CD4-positive, alpha-beta T cell (primary cell): ENCODE measurements at places on chromosomes 3 and 15.

DNA sequence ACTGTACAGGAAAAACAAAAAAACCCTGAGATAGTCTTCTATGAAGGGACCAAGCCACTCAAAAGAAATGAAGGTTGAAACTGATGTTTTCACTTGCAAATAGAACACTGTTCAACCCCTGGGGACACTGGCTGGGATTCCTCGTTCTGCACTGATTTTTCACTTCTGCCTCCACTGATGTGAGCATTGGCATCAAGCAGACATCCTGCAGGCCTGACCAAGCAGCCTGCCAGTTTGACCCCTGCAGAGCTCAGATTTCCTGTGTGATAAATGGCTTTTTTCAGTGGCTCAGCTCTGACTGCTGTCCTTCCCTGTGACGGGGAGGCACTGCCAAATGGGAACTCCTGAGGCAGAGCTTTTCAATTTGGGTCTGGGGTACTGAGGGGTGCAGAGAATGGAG is 50.0 kb downstream of the RASGRP1 start:
- no peak for DNase-seq

GRCh38 chr15:64699751-64700388 is 75.5 kb downstream of the RBPMS2 start:
- no peak for DNase-seq

GRCh38 chr15:82851981-82852511 is 42.6 kb downstream of the WHAMM start:
- DNase-seq: no peak

GRCh38 chr3:128217702-128218547 is 64.6 kb downstream of the EEFSEC start:
- no peak for DNase-seq

DNA sequence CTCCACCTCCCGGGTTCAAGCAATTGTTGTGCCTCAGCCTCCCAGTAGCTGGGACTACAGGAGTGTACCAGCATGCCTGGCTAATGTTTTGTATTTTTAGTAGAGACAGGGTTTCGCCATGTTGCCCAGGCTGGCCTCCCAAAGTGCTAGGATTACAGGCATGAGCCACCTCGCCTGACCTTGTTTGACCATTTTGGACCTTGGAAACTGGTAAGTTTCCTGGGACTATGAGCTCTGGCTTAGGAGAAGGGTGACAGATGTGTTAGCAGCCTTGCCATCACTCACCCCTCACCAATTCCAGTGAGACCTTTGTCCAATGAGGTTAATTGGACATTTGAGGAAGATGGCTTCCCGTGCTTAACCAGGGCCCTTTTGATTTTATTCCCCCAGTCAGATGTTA is 19.9 kb downstream of the DNASE1L3 start:
- no peak for DNase-seq

- no peak for DNase-seq
These were observed 12.0 kb downstream of the CD86 start for GRCh38 chr3:122067214-122067550.

GRCh38 chr3:86104154-86104553 is 886.8 kb downstream of the VGLL3 start:
- DNase-seq: no peak

GRCh38 chr3:111072031-111072921 is 660 bp downstream of the NECTIN3 start:
- DNase-seq: peak; percentile 19

DNA sequence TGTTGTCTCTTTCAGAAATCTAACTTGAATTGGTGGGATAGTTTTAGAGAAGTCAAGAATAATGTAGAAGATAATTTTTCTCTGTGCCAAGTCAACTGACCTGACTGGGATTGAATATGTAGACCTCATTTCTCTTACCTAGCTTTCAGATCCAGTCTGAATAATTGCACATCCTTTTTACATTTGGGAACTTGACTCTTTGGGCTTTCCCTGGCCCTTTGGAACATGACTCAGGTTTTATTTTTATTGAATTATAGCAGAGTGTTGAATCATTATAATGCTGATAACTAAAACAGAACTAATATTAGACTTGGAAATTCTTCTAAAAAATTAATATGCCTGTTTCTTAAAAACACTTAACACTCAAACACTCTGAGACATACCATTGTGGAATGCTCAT is 76.5 kb downstream of the PFN2 start:
- no peak for DNase-seq

DNA sequence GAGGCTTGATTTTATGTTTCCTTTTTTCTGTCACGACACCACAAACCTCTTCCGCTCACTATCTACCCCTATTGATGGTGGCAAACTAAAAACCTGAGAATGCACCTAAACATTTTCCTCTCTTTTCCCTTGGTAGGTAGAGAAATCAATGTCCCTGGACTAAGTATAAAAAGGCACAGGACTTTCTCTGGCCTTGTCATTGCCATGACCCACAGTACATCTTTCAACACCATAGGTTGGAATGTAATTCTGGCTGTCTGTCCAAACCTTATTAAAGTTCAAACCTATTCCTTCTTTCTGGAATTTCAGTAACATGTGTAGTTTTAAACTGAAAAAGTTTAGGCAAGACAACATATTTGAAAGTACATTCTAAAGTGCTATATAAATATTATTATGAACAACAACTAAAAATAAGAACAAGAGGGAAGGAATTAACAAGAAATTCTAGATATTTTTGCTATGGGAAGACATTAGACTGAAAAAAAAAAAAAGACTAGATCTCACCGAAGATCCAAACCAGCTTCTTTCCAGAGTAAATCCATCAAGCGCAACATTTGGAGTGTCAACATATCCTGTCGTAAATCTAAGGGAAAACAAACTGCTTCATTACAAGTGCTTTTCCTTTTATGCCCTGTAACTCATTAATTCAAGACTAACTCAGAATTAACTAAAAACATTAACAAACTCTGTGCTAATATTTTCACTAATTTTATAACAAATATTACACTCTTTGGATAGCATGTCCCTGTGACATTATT is 73.1 kb downstream of the FAIM start:
- no peak for DNase-seq

DNA sequence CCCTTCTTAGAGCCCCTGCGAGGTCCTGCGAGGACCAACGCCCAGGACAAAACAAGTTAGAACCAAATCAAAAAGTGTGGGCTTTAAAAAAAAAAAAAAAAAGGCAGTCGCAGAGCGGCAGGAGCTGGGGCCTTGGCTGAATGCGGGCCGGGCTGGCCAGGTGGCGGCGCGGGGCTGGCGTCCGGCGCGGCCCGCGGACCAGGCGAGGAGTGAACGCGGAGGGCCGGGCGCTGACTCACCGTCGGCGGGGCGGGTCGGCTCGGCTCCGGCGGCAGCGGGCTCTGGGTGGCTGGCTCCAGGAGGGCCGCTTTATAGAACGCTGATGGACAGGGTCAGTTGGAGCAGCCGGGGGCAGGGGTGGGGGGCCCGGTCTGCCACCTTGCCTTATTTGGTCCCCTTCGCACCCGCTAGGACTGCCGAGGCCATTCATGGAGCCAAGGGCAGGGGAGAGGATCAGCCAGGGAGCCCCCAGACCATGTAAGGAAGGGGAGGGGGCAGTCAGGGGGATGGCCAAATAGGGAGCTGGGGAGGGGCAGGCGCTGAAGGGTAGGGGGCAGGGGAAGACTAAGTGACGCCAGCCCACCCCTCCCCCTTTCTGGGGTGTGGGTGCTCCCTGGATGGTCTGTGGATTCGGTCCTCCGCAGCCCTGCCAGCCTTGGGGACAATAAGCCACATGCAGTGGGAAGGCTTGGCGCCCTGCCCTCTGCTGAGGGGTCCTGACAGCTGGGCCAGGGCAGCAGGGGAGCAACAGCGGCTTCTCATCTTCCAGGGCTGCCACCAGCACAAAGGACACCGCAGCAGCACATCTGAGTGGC is at the start of gene ACTC1:
ACTC1 (minus strand) TSS at position 283 of the 815 bp plus-strand sequence. CDS start 741 bp downstream, outside the sequence.
- DNase-seq: no peak

GRCh38 chr3:151113343-151113742 is 27.9 kb downstream of the MED12L start:
- DNase-seq: no peak

- no peak for DNase-seq
These were observed 267.3 kb upstream of the TBL1XR1 start for GRCh38 chr3:177464392-177465256.

DNA sequence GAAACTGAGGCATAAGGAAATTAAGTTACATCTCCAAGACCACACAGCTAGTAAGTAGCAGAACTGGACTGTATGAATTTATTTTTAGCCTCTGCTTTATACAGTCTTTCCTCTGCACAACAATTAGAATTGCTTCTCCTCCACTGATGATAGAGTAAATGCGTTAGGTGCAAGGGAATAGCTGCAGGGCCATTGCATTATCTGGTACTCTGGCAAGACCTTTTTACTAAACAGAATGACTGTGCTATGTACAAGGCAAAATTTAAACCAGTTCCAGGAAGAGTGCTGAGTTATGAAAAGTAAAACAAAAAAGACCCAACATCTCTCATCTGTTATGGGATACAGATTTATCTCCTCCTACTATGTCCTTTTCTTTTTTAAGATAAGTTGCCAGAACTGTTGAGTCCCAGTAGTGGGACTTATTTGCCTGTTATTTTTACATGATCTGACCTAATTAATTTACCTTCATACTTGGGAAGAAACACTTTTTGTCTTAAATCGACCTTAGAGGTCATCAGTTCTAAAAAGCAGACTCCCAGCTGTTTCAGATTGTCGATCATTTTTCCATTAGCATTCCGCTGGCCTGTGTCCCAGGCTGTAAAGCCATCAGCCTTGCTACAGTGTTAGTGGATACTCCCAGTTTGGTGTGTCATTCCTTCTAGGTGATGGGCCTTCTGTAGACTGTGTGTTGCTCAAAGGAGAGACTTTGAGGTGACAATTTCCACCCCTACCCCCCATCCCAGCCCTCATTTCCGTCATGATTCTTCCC is 147.5 kb upstream of the NUDT16 start:
- no peak for DNase-seq

DNA sequence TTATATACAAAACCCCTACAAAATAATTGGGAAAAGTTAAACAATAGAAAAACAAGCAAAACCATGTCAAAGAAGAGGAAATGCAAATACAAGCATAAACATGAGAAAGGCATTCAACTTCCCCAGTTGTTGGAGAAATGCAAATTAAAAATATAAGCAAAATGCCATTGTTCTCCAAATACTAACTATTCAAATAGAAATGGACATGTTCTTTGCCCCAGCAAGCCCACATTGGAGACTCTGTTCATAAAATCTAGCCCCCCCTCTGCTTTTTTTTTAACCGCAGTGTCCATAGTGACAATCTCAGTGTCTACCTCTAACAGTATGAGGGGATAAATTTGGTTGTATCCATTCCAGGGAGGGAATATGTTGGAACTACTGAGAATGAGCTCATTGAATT is 59.7 kb upstream of the LCTL start:
- DNase-seq: no peak

- DNase-seq: no peak
These were observed 27.2 kb downstream of the PTX3 start for GRCh38 chr3:157463816-157464215.

GRCh38 chr3:169245631-169246030 is 417.9 kb downstream of the MECOM start:
- DNase-seq: no peak

DNA sequence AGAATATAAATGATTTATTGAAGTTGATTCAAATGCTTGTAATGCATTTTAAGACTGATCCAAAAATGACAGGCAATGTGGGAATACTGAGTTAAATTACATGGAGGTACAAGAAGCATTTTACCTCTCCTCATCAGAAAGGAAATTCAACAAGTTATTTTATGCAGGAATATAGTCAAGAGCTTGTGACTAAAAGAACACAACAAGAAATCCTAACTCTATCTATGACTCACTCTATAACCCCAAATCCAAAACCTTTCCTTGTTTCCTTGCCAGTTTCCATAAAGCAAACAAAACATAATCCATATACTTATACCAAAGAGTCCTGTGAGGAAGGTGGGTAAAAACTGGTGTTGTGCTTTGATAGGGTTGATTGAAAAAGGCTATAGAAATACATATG is 30.8 kb downstream of the SIN3A start:
- DNase-seq: no peak

DNA sequence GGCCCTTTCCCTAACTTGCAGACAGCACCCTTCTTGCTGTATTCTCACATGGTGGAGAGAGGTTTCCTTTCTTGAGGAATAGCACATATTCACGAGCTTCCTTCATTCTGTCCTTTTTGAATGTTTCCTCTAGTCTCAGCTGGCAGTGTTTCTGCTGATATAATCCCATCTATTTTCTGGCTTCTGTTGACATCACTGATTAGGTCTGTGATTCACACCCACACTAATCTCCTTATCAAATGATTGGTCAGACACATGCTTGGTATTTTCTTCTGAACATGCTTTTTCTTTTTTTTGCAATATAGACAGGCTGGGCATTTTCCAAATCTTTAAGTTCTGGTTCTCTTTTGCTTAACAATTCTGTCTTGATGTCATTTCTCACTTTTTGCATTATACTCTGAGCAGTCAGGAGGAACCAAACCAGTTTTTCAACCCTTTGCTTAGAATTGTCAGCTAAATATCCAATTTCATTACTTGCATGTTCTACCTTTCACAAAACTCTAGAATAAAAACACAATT is 65.4 kb downstream of the OXSM start:
- DNase-seq: no peak

DNA sequence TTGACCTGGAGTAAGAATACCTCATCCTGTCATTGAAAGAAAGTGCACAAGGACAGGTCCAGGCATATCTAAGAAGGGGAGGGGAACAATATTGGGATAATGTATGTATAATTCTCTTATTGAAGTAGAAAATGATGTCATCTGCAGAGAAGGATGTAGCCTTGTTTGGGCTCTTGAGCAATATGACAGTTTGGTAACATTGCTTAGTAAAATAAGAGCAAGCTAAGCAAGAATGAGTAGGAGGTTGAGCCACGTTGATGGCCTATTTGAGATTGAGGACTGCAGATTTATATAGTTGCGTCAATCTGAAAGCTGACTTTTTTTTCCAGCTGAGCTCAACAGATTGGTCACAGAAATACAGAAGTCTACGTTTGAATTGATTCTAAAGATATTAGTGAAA is 145.2 kb downstream of the FILIP1L start:
- DNase-seq: no peak

DNA sequence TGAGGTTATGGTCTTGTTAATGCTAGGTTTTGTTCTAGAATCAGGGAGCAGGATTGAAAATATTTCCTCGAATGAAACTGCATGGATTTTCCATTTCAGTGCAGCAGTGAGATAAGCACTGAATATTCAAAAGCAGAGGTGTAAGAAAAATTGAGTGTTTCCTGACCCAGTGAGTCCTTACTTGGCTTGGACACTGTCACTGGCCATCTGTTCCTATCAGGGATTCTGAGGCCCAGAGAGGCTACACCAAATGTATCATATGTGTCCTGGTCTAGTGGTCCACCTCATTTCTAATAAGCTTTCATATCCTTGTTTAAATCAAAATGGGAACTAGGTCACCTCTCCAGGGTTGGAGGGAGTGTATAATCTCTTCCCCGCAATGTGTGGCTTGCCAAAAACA is 61.1 kb upstream of the RAD18 start:
- no peak for DNase-seq

GRCh38 chr3:40996382-40996781 is 202.9 kb upstream of the CTNNB1 start:
- no peak for DNase-seq

- DNase-seq: no peak
These were observed 481.7 kb downstream of the TUSC7 start for GRCh38 chr3:117191245-117191644.

- no peak for DNase-seq
These were observed 4.3 kb downstream of the PLEKHO2 start for GRCh38 chr15:64845831-64846595.
